ENCODE measurements at places on chromosomes 13 and 19.

GRCh38 chr19:18475762-18476331 is 37.9 kb upstream of the ISYNA1 start:
- peak; percentile 22 for DNase-seq

DNA sequence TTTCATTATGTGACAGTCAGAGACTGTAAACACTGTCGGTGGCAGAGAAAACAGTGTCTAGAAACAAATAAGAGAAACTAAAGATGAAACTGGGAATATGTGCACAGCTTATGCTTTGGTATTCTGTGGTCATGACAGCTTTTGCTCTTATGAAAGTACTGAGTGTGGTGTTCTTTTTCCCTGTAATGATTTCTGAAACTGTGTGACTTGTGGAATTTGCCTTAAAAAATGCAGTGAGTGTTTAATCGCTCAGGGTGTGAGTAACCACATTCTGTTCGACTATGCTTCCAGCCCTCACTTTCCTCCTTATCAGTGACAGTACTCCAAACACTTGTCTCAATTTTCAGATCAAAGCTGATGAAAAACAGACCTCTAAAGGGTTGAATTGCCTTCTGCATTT is 66.9 kb upstream of the DIAPH3 start:
- no peak for DNase-seq

DNA sequence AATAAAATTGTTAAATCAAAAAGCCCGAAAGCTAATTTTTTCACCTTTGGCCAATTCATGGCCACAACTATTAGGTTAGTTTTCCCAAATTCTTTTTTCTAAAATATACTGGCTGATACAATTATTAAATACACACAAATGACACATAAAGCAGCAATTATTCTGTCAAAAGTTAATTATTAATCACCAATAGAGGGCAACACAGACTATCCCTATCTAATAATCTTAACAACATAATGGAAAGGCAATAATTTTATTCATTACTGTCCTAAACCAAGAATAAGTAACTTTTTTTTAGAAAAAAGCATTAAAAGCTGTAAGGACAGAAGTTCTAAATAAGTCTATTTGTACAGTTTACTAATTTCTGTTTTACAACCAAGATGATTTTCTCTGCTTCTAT is 51.7 kb downstream of the KATNAL1 start:
- no peak for DNase-seq

DNA sequence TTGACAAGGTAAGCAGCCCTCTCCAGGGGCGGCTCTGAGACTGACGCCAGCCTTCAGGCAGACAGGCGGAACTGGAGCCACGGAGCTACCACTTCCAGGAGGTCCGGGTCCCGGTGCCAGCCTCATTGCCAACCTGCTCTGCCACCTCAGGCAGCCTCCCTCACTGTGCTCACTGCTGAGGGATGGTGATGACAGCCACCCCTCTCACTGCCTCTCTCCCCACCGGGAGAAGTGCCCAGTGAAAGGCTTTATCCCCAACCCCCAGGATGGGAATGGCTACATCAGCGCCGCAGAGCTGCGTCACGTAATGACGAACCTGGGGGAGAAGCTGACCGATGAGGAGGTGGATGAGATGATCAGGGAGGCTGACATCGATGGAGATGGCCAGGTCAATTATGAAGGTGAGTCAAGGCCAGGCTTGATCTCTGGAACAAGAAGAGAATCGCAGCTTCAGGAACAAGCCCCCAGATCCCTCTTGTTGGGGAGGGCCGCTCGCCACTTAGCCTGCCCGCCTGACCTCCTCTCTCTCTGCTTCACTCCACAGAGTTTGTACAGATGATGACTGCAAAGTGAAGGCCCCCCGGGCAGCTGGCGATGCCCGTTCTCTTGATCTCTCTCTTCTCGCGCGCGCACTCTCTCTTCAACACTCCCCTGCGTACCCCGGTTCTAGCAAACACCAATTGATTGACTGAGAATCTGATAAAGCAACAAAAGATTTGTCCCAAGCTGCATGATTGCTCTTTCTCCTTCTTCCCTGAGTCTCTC is 7.6 kb downstream of the CALM3 start:
- DNase-seq: no peak

- DNase-seq: no peak
These were observed 2.1 kb upstream of the BSG start for GRCh38 chr19:570251-570686.

DNA sequence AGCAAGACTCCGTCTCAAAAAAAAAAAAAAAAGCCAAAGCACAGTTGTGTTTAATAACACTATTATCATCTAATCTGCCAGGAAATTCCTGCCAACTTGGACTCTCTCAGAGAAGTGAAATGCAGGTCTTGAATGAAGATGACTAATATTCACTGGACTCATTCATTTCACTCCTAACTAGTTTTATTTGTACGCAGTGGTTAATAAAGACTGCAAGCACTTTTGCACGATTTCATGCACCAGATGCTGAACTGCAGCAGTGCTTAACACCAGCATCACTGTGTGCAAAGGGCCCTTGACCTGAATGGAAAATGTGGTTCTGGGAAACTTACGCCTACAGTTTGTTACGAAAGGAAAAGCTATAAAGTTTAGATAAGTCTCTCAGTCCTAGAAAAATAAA is 63.3 kb downstream of the DHRS12 start:
- no peak for DNase-seq

DNA sequence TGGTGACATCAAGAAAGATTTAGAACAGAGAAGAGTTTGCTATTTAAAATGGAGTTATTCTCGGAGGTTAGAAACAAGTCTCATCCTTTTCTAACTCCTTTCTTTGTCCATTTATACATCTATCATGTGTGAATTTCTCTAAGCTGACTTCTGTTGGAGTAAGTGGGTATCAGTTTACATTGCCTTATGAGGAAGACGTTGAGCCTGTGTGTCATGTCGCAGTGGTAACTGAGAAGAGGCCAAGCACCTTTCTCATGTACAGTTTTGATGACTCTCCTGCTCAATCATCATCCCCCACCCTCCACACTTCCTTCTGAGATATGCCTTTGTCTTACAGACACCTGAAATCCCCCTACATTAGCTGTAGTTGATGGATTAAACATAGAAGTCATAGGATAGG is 624.8 kb downstream of the LIG4 start:
- DNase-seq: no peak

- no peak for DNase-seq
These were observed 19.2 kb downstream of the SIGLEC8 start for GRCh38 chr19:51439021-51439465.

GRCh38 chr19:17860331-17860992 is 752 bp downstream of the RPL18A start:
- DNase-seq: no peak

DNA sequence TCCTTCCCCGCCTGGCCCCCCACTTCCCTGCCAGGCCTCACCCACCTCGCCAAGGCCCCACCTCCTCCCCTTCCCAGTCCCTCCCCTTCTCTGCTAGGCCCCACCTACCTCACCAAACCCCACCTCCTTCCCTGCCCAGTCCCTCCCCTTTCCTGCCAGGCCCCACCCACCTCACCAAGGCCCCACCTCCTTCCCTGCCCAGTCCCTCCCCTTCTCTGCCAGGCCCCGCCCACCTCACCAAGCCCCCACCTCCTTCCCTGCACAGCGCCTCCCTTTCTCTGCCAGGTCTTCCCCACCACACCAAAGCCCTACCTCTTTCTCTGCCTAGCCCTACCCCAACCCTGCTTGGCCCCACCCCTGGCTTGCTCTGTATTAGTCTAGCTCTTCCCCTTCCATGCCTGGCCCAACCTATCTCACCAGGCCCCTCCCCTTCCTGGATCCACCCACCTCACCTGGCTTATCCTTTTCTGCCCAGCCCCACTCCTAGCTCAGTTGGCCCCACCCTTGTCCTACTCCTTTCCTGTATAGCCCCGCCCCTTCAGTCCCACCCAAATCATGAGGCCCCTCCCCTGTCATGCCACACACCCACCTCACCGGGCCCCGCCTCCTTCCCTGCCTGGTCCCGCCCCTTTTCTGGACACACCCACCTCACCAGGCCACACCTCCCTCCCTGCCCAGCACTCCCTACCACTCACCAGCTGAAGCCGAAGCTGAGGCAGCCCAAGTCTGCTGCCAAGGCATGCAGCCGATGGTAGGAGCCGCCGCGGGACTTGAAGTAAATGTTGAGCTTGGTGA is 16.2 kb downstream of the CERS1 start:
- peak; percentile 40 for DNase-seq

GRCh38 chr13:58682616-58683015 is 1051.1 kb downstream of the PCDH17 start:
- no peak for DNase-seq
